SK-N-SH (cell line): ENCODE measurements at places on chromosomes 2 and 18.

DNA sequence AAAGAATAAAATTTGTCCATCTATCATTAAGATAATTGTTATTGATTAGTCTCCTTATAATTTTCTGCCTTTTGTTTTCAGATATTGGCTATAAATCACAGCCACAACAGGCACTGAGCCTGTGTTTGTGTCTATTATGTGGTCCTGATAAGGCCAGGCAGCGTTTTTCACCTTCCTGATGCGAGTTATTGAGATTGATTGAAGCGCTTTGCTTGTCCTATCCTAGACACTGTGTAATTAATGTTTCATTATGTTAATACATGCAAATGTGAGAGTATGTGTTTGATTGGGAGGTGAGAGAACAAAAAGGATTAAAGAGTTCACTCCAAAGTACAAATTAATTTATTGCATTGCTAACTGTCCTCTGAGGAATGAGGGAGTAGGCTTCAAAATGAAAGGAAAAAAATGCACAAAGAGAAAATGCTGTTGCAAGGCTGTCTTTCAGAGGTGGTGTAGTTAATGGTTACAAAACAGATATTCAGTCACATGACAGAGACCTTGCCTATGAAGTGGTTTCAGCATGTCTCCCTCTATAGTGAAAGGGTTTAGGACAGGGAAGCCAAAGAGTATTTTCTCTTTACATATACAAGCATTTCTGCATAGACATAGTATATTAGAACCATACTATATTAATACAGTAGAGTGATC, 391.1 kb downstream of the DCC start:
- DNase-seq, result no peak

DNA sequence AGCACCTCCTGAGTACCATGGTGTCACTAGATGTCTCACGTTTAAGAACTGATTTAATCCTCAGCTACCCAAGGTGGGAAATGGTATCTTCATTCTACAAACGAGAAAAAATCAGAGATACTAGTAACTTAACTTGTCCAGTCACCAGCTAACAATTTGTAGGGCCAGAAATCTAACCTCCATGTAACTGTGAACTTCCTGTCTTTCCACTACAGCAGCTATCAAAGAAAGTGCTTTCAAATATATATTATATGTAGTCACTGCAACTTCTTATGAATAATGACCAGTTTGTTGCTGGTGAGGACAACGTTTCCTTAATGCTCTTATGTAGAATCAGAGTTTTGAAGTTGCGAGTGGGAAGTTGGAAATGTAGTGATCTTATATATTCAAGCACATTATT, 1.9 kb downstream of the REV1 start:
- DNase-seq, result no peak

DNA sequence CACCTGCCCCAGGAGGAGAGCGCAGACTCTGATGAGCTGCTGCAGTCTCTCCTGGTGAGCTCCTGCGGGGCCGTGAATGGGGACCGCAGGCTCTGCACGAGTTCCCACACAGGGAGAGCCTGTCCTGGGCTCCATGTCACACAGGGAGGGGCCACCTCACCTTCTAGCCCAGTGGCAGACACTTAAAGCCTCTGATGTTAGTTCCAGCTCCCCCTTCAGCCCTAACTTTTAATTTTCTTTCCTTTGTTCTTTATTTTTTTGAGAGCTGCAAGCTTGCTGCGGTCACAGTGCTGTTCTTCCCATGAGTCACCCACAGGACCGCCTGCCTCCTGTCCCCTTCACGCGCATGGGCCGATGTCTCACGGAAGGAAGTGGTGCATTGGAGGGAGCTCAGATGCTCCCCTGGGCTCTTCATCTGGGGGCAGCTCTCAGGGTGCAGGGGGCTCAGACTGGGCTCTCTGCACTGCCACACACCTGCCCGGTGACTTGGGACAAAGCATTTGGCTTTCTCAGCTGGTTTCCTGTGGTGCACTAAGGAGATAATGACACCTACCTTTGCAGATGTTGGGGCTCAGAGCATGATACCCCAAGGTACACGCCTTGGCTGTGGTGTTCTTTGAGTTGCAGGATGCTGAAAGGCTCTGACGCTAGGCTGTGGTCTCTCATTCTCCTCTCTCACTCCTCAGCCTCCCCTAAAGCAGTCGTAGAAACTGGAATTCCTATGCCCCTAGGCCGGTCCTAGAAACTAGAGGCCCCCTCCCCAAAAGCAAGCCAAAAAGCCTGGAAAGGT, 37.2 kb upstream of the PXDN start:
- DNase-seq, result no peak

GRCh38 chr2:60550178-60550983, 3.1 kb downstream of the BCL11A start:
- peak; percentile 84 for DNase-seq

DNA sequence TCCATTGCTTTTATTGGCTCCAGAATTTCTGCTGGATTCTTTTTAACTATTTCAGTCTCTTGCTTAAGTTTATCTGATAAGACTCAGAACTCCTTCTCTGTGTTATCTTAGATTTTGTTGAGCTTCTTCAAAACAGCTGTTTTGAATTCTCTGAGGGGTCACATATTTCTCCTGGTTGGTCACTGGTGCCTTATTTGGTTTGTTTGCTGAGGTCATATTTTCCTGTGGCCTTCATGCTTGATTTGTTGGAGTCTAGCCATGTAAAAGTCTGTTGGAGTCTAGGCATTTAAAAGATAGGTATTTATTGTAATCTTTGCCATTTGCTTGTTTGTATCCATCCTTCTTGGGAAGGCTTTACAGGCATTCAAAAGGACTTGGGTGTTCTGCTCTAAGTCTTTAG, 398.7 kb downstream of the DSEL start:
- DNase-seq, result no peak

- no peak for DNase-seq
These were observed 94.9 kb upstream of the PXDN start for GRCh38 chr2:1839066-1839756.

- no peak for DNase-seq
These were observed 86.6 kb upstream of the APCDD1 start for GRCh38 chr18:10367836-10368235.

GRCh38 chr2:147108548-147108947, 736.3 kb upstream of the ACVR2A start:
- no peak for DNase-seq

DNA sequence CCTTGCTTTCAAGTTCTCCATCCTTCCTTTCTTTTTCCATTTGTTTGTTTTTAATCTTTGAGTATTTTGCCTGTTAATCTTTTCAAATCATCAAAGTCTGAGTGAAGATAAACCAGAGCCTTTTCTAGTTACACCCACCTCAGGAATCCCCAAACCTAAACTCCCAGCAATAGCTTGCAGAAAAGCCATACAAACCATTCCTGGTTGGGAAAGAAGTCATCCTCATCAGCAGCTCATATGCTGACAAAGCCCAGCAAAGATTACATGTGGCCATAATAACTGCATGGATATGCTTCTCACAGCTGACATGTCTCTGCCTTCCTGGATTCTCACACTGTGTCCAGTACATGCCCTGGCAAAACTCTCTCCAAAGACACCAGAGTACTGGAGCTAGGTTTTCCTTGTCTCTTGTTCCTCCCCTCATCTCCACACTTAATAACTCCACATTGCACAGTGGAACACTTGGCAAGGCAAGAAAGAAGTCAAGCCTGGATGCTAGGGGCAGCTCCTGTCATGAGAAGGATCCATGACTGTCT, 126.4 kb upstream of the TLK1 start:
- DNase-seq, result no peak

GRCh38 chr2:45643095-45643494, 8.4 kb upstream of the PRKCE start:
- DNase-seq, result no peak

- no peak for DNase-seq
These were observed 1.5 kb upstream of the PRKAG3 start for GRCh38 chr2:218833023-218833609.

- DNase-seq, result no peak
These were observed 27.3 kb downstream of the NCL start for GRCh38 chr2:231436957-231437356.

GRCh38 chr2:32161296-32161695, 4.4 kb upstream of the SLC30A6 start:
- no peak for DNase-seq

GRCh38 chr2:37851428-37851827, 73.7 kb upstream of the RMDN2 start:
- DNase-seq, result peak; percentile 45

- no peak for DNase-seq
These were observed 60.1 kb downstream of the SPIRE1 start for GRCh38 chr18:12597760-12598159.

DNA sequence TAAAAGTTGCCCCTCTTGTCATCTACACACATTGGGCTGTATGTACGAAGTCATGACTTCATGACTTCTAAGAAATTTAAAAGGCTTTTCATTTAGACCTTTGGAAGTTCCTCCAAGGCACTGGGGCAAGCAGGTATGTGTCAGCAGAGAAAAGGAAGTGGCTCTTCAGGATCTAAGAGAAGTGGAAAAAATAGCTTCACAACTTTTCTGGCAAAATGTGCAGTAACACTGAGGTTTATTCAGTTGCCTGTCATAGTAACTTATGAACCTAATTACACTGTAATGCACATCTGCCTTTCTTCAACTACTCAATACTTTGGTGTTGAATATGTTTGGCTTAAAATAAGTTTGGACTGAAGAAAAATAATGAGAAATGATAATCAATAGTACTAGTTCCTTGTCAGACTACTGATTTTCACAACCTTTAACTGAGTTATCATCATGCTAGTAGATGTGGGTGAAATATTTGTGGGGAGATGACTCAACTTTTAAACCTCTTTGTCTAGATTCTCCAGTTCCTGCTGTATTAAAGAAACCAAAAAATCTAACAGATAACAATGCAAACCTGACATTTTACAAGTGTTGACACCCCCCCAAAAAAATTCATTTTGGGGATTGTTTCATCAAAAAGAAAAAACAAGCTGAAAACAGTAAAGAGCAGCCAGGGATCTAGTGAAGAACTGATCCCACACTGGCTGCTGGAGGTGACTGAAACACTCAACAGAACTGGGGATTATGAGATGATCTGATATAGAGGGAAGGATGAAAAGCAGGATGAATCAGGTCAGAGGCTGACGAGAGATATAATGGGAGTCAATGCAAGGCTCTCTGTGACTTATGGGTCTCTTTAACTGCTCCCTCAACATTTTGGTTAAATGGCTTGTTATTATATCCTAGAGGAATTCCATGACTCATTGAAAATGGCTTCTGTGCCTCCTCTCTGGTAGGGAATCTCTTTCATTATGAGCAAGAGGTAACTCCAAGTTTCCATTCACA, 84.6 kb downstream of the COLEC12 start:
- DNase-seq, result no peak

DNA sequence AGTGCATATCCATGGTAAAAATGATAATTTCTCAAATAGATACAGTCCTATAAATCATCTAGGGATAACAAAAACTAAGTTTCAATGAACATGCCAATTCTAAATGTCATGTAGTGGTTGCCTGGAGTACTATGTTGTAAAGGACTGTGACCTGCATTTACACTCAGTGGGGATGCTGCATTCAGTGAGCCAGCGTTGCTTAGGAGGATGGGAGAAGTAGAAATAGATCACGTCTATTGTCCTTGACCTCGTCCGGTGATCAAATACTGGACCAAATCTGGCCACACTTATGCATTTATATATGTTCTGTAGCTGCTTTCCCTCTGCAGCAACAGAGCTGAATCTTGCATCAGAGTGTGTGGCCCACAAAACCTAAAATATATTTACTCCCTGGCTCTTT, 139.0 kb upstream of the ETAA1 start:
- no peak for DNase-seq

GRCh38 chr18:59878644-59879043, 21.2 kb upstream of the PMAIP1 start:
- DNase-seq, result no peak

DNA sequence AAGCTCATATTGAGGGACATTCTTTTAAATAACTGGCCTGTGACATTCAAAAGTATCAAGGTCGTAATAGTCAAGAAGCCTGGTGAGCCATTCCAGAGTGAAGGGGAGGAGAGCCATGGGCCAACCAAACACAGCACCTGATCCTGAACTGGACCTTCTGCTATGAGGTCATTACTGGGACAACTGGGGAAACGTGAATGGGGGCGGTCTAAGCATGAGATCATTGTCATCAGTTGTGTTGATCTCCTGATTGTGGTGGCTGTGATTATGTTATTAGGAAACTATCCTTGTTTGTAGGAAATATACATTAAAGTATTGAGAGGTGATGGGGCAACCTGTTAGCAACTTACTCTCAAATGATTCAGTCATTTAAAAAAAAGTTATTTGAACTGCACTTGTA, 79.3 kb downstream of the FBXO15 start:
- DNase-seq, result no peak

DNA sequence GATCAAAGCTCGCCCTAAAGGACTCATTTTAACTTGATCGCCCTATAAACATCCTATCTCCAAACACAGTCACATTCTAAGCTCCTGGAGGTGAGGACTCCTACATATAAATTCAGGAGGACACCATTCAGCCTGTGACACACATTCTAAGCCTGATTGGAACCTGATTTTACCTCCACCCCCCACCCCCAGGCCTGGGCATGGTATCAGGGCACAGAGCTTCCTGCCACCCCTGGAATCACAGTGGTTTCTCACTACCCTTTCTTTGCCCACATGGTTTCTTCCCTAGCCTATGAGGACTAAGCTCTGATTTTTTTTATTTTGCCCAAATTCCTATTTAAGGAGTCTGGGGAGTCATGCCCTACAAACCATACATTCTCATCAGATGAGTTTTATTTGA, 428.1 kb upstream of the ID2 start:
- no peak for DNase-seq

DNA sequence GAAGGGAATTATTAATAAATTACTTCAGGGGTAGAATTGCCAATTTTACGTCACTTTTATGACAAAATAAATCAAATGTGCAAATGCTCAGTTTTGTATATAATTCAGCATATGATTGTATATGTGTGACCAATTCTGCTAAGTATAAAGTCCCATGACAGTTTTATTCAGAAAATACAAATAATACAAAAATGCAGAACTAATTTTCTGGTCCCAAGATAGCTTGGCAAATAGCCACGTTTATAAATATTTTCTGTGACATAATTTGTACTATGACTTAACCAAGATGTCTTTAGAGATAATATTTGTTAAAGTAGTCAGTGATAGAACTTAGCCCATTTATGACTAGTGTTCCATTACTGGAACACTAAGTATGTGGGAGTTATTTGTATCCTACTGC, 24.2 kb upstream of the CAB39 start:
- DNase-seq, result no peak

- no peak for DNase-seq
These were observed 135.9 kb upstream of the ARL4C start for GRCh38 chr2:234632527-234633391.

DNA sequence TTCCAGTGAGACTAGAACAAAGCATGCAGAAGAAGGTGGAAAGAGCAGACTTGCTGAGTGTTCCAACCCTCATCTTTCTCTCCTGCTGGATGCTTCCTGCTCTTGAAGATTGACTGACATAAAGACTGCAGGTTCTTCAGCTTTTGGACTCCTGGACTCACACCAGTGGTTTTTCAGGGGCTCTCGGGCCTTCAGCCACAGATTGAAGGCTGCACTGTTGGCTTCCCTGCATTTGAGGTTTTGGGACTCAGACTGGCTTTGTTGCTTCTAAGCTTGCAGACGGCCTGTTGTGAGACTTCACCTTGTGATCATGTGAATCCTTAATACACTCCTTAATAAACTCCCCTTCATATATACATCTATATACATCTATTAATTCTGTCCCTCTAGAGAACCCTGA, 20.4 kb downstream of the VRK2 start:
- no peak for DNase-seq
